ENCODE measurements at places on chromosomes 16 and 17.

- no peak for DNase-seq
These were observed at the start of gene HBM for GRCh38 chr16:165539-166374. Gene HBM, plus strand, starts transcription at chr16:165978. Its CDS starts 20 bp downstream, at chr16:165998.

GRCh38 chr17:30956764-30957374 lies 14.0 kb upstream of the RNF135 start:
- no peak for DNase-seq

GRCh38 chr17:38740044-38740443 lies 8.1 kb downstream of the PCGF2 start:
- DNase-seq = no peak

DNA sequence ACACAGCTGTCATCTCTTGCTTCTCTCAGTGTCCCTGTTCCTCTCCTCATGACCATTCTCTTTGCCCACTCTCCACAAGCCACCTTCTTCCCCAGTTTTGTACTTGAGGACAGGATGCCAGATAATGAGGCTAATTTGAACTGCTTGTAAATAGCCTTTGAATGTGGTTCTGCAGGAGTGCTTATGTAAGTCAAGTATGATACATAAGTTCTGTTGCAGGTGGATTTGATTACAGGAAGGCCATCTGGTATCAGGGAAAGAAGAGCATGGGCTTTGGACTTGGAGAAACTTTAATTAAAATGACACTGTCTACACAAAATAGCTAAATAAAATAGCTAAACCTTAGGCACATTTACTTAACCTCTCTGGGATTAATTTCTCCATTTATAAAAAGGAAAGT lies 120.2 kb upstream of the HLF start:
- DNase-seq = no peak
